Stimulated activated CD8-positive, alpha-beta memory T cell treated with anti-CD3 and anti-CD28 coated beads, Interleukin-4, amount 100 ng/mL, for 4 hours (primary cell): ENCODE measurements at places on chromosomes 12 and 14.

DNA sequence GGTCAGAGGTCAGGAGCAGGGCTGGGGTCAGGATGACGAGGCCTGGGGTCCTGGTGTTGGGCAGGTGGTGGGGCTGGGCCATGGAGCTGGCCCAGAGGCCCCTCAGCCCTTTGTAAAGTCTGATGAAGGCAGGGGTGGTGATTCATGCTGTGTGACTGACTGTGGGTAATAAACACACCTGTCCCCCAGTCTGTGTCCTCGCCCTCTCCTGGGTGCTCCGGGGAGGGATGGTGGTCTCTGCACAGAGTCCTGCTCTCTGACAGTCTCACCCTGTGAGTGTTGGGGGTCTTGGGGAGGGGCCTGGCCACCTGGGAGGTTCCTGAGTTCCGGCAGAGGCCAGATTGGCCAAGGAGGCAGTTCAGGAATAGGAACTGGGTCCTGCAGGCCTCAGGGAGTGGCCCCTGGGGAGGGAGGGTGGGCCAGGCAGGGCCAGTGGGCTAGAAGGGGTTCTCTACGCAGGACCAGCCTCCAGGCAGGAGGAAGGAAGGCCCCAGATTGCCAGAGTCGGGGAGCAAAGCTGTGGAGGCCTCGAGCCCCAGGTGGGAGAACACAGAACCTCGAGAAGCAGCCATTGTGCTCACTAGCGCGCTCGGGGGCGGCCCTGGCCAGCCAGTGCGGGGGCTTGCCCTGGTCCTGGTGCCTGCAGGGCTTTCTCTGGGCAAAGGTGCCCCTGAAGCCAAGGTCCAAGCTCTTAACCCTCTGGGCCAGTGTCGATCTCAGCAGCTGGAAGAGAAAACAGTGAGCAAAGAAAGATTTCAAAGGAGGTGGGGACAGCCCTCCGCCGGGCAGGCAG lies 14.4 kb downstream of the ACADS start:
- no peak for DNase-seq

GRCh38 chr12:84920331-84920730 lies 7.7 kb upstream of the SLC6A15 start:
- no peak for DNase-seq

DNA sequence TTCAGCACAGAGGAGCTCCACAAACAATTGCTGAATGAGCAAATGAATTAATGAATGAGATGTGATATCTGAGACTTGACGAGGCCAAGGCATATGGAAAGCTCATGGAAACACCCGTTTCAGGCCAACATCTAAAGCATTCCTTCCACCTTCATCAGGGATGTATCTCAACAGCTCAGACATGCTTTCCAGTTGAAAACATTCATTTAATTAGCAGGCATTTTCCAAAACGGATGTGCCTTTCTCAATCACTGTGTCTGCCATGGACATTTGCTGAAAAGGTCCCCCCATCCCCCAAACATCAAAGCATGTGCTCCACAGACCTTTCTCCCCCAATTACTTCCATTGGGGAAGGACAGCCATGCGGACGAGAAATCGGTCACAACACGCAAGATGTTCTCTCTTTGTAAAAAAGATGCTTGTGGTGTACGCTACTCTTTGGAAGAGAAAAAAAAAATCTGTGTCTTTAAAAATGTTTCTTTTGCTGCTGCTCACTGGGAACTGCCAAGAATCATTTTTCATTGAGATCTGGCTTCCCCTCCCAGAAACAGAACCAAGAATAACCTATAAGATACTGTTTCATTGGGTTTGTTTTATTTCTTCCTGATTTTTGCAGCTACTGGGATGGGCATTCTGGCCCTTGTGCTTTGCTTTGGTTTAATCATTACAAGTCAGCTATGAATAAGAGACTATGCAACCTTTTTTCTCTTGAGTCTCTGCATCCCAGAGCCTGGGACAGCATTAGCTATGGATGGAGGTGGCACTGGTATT lies 528.2 kb downstream of the MED13L start:
- no peak for DNase-seq

DNA sequence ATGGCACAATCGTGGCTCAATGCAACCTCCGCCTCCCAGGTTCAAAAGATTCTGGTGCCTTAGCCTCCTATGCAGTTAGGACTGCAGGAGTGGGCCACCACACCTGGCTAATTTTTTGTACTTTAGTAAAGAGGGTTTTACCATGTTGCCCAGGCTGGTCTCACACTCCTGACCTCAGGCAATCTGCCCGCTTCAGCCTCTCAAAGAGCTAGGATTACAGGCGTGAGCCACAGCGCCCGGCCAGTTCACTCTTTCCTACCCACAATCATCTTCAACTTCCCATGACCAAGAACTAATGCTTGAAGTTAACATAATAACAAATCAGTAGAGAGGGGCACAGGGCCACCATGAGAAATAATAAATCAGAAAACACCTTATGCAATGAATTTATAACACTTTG lies 82.4 kb downstream of the HECTD1 start:
- no peak for DNase-seq

DNA sequence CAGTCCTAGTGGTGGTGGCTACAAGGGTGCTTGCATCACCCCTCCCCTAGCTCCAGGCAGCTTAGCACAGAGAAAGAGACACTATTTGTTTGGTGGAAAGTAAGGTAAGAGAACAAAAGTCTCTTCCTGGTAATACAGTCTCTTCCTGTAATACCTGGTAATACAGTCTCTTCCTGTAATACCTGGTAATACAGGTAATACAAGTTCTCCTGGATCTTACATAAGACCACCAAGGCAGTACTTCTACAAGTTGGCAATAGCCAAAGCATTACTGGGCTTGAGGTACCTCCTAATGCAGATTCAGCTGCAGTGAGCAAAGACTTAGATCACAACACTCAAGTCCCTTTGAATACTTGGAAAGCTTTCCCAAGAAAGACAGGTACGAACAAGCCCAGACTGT lies 77.0 kb downstream of the CATSPERB start:
- DNase-seq, result no peak

GRCh38 chr14:33120341-33120740 lies 181.7 kb downstream of the NPAS3 start:
- DNase-seq, result no peak

DNA sequence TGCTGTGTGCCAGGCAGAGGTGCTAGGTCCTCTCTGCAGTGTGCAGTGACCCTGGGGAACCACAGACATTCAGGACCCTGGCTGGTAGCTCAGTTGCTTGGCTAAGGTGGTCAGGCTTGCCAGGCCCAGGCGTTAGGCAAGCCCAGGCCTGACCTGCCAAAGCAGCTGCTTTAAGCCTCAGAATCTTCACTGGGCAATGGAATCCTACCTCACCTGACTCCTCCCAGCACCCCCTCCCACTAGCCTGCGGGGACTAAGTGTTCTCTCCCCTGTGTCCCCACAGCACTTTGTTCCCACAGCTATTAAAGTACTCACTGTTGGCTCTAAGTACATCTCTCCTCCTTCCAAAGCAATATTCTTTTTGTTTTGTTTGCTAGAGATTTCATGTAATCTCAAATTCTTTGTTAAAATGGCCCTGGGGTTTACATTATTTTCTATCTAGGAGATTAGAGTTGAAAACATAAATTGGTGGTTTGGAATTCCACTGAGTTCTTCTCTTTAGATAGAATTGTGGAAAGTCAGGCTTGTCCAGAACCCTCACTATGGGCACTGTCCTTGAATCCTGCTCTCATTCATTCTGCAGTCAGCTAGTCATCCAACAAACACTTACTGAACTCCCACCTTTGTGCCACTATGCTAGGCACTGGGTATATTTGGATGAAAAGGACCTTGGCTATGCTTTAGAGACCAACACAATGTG lies 44.4 kb downstream of the DGLUCY start:
- DNase-seq, result no peak

GRCh38 chr12:44611538-44611937 lies 264.6 kb downstream of the NELL2 start:
- no peak for DNase-seq
